ENCODE measurements at places on chromosomes 11 and 22.

DNA sequence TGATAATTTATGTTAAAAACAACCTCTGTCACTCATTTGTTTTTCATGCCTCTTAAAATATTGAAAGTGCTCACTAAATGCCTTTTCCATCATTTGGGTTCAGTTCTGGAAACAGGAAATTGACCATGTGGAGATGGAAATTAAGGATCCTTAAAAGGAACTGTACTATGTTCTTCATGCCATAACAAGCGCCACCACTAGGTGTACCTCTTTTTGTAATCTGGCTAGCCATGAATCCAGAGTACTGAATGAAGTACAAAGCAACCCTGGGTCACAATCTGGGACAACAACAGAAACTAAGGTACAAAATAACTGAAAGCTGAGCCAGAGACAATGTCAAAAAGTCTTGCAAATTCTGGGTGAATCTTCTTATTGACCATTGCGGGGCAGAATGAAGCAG, 559.1 kb downstream of the FAM181B start:
- no peak for DNase-seq

GRCh38 chr22:21571679-21572078, 4.2 kb downstream of the UBE2L3 start:
- no peak for DNase-seq

GRCh38 chr11:130086669-130087068, 17.0 kb downstream of the APLP2 start:
- no peak for DNase-seq

DNA sequence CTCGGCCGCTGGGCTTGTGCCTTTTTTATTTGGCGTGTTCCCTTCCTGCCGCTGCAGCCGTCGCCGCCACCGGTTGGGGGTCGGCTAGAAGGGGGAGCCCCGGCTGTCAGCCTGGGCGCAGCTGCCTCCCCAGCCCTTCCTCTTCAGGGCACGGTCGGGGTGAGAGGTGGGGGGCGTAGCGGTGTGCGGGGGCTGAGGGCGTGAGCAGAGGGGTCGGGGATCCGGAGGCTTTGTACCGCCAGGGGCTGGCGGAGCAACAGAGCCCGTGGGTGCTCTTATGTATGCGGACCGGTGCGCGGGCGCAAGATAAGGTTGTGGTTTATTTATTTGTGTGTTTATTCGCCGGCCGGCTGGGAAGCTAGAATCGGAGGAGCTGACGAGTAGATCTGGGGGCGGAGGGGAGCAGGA, 477 bp downstream of the ZBTB16 start:
- no peak for DNase-seq

DNA sequence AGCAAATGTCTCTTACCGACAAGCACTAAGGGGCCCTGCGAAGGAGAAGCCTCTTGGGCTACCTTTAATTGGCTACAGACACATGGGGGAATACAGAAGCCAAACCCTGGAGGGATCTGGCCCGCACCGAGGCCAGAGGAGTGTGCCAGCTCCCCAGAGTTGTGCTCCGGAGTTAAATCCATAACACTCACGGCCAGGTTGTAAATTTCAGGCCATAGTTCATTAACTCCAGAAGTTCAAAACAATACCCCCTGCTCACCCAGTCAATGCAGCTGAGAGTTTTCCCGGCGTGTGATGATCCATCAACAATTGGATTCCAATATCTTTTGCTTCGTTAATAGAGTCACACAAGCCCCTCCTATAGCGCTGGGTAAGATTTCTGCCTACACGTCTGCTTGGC, 371.5 kb downstream of the NXPE2 start:
- DNase-seq: peak; percentile 53

GRCh38 chr22:34017205-34017604, 96.9 kb upstream of the LARGE1 start:
- no peak for DNase-seq

DNA sequence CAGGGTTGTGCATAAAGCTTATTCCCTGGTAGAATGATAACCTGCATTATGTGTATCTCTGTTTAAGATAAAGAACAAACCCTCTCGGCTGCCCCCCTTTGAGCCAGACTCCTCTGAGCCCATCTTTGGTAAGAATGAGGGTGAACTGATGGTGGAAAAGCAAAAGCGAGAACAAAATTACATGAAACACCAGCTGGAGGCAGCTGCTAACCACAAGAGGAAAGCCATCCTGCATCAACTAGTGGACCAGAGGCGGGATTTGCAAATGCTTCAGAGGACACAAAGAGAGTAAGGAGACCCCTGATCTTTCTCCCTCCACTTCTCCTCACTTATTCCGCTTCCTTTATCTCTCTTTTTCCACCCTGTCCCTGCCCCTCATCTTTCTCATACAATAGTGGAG, 40.3 kb downstream of the CCDC81 start:
- peak; percentile 35 for DNase-seq

- no peak for DNase-seq
Observed at GRCh38 chr11:43818220-43818619, 62.4 kb upstream of the ALKBH3 start.

- DNase-seq: no peak
Observed at GRCh38 chr11:76911415-76911808, 50.7 kb downstream of the ACER3 start.

GRCh38 chr11:132621976-132622580, 910.2 kb downstream of the OPCML start:
- DNase-seq: no peak

- no peak for DNase-seq
Observed at GRCh38 chr22:48902001-48902869, 925.4 kb downstream of the BRD1 start.

GRCh38 chr22:39239561-39240423, 5.0 kb downstream of the PDGFB start:
- no peak for DNase-seq

- DNase-seq: no peak
Observed at GRCh38 chr22:18078329-18079041, 695 bp downstream of the PEX26 start.

DNA sequence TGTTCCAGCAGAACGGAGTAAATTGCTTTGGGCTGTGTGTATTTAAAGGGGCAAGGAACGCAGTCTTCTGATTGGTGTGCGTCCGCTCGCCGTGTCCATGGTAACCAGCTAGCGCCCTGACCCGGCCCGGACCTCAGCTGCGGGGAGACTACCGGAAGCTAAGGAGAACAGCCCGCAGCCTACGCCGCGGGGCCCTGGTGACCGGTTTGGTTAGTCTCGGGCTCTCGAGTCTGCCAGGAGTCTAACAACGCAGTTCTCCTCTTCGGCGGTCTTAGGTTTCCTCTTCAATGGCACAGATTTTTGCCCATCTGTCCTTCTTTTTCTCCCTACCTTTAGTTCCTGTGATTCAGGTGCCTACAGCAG, 3.5 kb upstream of the OR56A3 start:
- DNase-seq: no peak

DNA sequence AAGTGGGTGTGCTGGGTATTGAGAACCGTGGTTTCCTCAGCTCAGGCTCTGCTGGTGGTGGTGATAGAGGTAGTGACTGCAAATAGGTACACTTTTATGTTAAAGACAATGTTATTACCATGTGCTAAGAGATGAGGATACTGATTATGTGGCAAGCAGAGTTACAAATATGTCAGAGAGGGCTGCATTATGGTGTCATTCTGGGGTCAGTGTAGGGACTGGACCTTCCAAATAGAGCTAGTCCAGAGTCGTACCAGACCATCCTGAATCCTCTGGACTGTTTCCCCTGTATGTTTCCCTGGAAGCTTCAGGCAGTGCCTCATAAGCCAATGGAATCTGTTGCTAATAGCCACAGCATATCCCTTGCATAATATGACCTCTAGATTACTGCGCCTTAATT, at the start of gene DNAJB7:
DNAJB7 (minus strand) TSS at position 101 of the 400 bp plus-strand sequence. CDS start 119 bp downstream, outside the sequence.
- no peak for DNase-seq

DNA sequence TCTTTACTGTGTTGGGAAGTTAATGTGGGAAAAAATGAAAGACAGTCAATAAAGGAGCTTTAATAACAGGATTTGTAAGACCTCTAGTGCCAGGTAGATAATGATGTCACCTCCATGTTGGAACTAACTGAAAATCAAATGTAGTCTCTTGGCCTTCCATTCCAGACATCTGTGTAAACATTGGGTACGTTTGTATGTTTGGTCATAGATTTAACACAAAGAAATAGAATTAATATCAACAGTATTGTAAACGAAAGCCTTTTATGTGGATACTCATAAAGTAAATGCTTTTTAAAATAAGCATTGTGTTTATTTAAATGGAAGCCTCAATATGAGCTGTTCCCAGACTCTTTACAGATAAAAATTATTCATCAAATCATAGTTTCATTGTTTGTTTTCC, 605.7 kb downstream of the METTL15 start:
- DNase-seq: no peak

GRCh38 chr11:76336597-76336996, 44.3 kb downstream of the THAP12 start:
- DNase-seq: no peak

GRCh38 chr11:76096552-76096951, 109.8 kb downstream of the WNT11 start:
- DNase-seq: no peak

DNA sequence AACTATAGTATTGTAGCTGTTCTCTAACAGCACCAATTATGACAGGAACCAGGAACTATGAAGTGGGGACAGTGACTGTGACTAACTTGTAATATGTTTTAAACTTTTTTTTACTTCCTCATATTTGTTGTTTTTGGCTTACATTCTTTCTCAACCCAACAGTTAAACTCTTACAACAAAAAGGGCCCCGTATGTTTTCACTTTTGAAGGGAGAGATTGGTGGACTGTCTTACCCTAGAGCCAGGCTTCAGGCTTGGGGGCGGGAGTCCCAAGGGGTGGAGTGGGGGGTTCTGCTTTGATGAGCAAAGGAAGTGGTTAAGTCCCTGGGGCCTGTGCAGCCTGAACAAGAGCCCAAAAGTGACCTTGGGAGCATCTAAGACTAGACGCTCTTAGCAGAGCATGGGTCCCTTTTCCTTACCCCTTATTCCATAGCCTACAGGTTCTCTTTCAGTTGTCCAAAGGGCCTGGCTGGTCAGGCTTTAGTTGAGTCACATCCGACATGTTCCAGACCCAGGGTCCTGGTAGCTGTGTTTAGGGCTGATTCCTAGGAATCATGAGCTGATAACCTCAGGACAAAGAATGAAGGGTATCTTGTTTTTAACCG, 38.8 kb downstream of the STIM1 start:
- no peak for DNase-seq

GRCh38 chr11:115222218-115222862, 281.9 kb downstream of the CADM1 start:
- no peak for DNase-seq

- peak; percentile 65 for DNase-seq
Observed at GRCh38 chr11:78228467-78228866, 39.7 kb downstream of the USP35 start.
